ENCODE measurements at places on chromosomes 2 and 18.

DNA sequence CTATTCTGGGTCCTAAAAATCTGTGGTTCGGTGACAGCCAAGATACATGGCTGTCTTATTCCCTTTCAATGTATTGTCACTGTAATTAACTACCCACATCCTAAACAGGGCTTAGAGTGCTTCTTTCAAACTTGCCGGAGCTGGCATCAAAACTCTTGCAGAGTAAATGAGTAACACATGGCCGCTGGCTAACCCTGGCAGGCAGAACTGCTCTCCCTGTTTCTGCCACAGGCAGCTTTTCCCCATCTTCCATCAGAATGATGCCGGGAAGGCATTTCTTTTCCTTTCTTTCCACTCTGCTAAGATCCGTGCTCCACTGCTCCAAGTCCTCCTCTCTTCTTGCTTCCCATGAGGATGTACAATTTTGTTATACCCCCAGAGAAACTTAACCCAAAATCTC is 54.8 kb upstream of the PTPRM start:
- no peak for DNase-seq

- DNase-seq = no peak
These were observed 162.7 kb downstream of the INHBB start for GRCh38 chr2:120508567-120509041.

DNA sequence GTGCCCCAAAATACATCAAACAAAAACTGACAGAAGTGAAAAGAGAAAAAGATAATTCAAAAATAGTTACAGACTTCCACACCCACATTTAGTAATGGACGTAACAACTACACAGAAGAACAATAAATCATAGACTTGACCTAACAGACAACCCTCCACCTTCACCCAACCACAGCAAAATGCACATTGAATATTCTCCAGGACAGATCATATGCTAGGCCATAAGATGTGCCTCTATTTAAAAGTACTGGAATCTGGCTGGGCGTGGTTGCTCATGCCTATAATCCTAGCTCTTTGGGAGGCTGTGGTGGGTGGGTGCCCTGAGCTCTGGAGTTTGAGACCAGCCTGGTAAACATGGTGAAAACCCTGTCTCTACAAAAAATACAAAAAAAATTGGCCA is 20.0 kb downstream of the SLC66A2 start:
- DNase-seq = no peak

GRCh38 chr2:60550984-60551239 is 2.5 kb downstream of the BCL11A start:
- DNase-seq = no peak

- DNase-seq = no peak
These were observed 280.5 kb downstream of the TCF4 start for GRCh38 chr18:55307505-55307904.

GRCh38 chr2:33503002-33503401 is 26.6 kb downstream of the RASGRP3 start:
- DNase-seq = no peak

GRCh38 chr2:38653715-38654527 is 12.0 kb upstream of the GALM start:
- no peak for DNase-seq

DNA sequence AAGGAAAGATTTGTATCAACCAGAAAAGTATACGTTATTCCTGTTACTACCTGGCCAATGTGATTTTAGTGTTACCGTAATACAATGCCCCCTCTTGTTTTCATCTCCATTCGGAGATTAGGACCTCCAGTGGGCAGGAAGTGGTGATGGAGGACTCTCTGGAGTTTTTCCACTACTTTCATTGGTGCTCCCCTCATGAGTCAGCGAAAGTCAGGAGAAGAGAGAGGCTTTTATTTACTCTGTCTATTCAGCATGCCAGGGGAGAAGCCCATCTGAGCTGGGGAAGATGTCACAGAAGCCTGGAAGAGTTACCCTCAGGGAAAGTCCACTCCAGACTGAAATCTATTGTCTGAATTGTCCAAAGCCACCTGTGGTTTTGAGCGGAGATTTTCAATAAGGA is 88.2 kb upstream of the THUMPD2 start:
- no peak for DNase-seq

- no peak for DNase-seq
These were observed 45.4 kb upstream of the LTBP1 start for GRCh38 chr2:32901313-32901712.

GRCh38 chr18:26614374-26614773 is 66.0 kb upstream of the KCTD1 start:
- DNase-seq = no peak

- no peak for DNase-seq
These were observed 19.1 kb upstream of the SMARCAL1 start for GRCh38 chr2:216392945-216393840.

DNA sequence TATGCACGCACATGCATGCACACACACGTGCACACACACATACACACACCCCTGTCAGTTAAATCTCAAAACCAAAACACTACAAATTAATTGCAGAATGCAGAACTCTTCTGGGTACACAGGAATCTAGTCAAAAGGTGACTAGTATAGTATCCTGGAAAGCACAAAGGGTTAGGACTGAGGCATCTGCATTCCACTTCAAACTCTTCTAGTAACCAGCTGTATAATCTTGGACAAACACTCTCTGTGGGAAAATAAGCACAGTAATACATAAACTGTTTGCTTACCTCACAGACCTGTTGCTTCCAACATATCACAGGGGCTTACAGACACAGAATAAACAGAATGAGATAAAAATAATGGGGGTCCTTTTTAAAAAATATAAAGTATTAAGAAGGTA is 49.1 kb downstream of the TTC21B start:
- DNase-seq = no peak

GRCh38 chr18:29002747-29003146 is 825.8 kb upstream of the CDH2 start:
- DNase-seq = no peak

- DNase-seq = no peak
These were observed 159.8 kb upstream of the ETAA1 start for GRCh38 chr2:67237288-67237687.

GRCh38 chr2:67524213-67524612 is 127.1 kb downstream of the ETAA1 start:
- DNase-seq = no peak

DNA sequence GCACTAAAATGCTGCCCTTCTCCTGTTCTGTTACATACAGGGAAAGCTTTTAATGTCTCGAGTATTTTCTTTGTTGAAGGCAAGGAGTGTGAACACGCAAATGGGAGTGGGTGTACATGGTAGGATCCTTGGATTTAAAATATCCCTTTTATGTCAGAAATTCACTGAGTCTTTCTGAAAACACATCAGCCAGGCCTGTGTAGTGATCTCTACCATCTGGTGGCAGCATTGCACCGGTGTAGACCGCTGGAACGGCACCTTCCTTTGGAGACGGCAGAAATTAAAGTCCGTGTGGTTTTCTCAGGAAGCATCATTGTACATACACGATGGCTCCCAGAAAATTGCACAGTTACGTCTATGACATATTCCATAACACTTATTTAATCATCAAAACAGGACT is 515.8 kb downstream of the GALR1 start:
- no peak for DNase-seq

- no peak for DNase-seq
These were observed 3.5 kb upstream of the CALCRL start for GRCh38 chr2:187451510-187451909.

- DNase-seq = no peak
These were observed 312.2 kb downstream of the EN1 start for GRCh38 chr2:118535171-118535817.

DNA sequence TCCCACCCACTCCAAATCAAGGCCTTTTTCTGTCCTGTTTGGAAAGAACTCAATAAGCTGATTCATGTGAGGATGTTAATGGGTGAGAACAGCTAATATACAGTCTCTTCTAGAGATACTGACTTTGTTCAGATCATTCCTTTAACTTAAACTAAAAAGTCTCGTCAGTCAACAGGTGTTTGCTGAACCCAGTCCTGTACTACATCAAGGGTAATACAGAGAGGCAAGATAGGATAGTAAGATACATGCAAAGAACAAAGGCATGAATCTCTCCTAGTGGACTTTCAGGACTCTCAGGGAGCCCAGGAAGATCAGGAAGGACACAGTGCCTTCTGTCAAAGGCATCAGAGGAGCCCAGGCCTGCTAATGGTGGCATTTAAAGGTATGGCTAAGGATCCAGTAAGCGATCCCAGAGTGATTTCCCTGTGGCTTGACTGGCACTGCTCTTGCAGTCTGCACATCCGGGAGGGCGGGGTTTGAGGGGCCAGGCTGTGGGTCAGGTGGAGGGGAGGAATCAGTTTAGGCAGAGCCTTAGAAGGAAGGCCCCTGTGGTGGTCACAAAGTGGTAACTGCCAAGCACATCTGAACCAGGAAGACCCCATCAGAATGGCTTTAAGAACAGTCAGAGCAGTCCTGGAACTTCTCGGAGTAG is 54.0 kb downstream of the EPAS1 start:
- no peak for DNase-seq

GRCh38 chr18:49016648-49017539 is 66.1 kb upstream of the SMAD7 start:
- DNase-seq = peak; percentile 26

DNA sequence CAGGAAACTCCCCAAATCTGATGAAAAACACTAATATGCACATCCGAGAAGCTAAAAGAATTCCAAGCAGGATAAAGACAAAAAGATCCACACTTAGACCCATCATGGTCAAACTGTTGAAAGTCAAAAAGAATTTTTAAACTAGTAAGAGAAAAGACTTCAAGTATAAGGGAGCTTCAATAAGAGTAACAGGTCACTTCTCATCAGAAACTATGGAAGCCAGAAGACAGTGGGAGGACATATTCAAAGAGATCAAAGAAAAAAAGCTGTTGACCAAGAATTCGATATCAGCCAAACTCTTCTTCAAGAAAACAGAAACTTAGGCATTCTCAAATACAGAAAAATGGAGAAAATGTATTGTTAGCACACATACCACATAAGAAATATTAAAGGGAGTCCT is 50.4 kb downstream of the ZC3H8 start:
- DNase-seq = no peak

- no peak for DNase-seq
These were observed 44.6 kb downstream of the SMAD4 start for GRCh38 chr18:51074605-51075004.

GRCh38 chr2:236360496-236360895 is 96.3 kb upstream of the ASB18 start:
- no peak for DNase-seq

DNA sequence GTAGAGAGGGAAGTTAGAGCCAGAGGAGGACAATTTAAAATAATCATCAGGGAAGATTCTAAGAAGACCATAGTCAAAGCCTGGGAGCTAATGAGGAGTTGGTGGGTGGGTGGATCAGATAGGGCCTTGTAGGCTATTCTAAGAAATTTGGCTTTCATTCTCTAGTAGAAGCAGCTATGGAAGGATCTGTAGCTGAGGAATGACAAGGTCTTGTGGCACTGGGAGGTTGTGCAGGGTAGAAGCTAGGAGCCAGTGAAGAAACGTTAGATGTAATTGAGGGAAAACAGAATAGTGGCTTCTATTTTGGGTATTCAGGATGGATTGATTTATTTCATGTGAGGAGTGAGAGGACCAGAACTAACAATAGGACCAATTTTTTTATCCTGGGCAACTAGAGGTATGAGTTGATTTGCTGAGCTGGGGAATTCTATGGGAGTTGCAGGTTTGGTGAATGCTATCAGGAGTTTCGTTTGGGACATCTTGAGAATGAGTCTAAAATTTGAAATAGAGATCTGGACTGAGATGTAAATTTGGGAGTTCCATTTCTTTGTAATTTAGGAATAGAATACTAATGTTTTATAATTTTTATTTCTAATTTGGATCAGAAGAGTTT is 371.9 kb downstream of the PARD3B start:
- DNase-seq = no peak

DNA sequence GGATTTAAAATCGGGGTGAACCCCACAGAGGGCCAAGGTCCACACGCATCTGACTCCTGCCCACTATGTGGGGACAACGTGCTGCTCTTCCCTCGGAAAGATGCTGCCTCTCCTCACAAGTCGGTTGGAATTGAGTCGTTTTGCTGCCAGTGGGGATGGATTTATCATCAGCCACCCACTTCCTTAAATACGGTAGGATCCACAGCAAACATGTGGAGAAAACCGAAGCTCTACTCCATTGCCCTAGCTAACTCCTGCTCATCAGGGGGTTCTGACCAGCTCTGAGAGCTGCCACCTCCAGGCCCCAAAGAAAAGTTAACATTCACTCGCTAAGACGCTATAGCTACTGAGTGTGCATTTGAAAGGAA is 80.9 kb downstream of the CHRNA1 start:
- DNase-seq = no peak

GRCh38 chr2:161238560-161239325 is 69.5 kb upstream of the PSMD14 start:
- DNase-seq = no peak

GRCh38 chr2:17672583-17673317 is 80.9 kb downstream of the SMC6 start:
- no peak for DNase-seq

- no peak for DNase-seq
These were observed 20.6 kb downstream of the SLC16A14 start for GRCh38 chr2:230048010-230048671.

DNA sequence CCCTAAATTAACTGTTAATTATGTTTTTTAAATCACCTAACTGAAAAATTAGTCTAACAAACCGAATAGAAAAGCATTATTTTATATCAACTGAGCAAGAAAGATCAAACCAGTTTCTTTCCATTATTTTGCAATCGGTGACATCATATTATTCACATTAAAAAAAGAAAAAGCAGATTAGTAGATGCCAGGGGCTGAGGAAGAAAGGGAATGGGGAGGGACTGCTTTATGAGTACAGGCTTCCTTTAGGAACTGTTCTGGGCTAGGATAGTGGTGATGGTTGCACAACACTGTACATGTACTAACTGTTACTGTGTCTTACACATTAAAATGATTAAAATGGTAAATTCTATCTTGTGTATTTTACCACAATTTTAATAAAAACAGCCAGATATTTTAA is 59.3 kb downstream of the COBLL1 start:
- no peak for DNase-seq

GRCh38 chr2:53075760-53076159 is 691.8 kb upstream of the CHAC2 start:
- DNase-seq = peak; percentile 26

DNA sequence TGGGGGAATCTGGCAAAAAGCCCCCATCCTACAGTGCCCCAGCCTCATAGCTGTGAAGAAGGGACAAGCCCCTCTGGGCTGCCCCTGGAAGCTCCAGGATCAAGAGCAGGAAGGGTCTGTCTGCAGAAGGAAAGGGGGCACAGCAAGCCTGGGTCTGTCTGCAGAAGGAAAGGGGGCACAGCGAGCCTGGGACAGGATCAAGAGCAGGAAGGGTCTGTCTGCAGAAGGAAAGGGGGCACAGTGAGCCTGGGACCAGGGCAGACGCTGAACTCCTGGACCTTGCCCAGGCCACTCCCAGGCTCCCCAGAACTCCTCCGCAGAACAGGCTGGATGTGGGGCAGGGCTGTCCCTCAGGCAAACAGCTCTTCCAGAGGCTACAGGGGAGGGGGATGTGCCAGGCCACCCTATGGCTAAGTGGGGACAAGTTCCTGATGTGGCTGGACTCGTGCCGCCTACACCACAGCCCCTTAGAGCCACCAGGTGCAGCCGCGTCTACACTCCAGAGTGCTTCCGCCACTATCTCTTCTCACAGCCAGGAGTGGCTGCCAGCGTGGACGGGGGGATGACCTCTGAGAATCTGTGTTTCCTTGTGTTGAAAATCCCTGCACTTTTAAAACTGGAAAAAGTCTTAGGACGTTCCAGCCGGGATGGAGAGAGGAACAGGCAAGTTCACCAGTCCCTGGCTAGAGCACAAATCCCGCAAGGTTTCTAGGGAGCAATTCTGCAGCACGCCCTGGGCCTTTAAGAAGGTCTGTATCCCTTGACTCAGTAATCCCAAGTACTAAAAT is 20.8 kb downstream of the KIF1A start:
- DNase-seq = no peak

GRCh38 chr2:161992531-161992930 is 81.5 kb downstream of the DPP4 start:
- DNase-seq = no peak

All from omental fat pad (tissue), 4 donors.